CD4-positive, alpha-beta T cell treated with Interleukin-10 for 1 hour (primary cell): ENCODE measurements at places on chromosomes 7 and 10.

DNA sequence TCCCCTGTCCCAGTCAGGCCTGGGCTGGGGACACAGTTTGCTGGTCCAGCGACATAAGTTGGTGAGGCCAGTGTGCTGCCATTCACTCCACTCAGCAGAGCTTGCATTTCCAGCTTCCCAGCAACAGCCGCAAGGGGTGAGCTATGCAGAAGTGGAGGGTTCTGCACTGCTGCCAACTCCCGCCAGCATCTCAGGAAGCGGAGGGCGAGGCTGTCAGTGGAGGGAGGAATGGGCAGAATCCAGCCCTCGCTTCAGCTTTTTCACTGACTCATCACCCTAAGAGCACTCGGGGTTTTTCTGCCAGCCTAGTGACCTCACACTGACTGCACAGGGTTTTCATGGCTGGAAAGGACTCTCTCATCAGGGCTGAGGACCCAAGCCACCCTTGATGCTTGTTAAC, 625.1 kb upstream of the MKI67 start:
- no peak for DNase-seq

- no peak for DNase-seq
These were observed 177.6 kb upstream of the FZD8 start for GRCh38 chr10:35819736-35820135.

DNA sequence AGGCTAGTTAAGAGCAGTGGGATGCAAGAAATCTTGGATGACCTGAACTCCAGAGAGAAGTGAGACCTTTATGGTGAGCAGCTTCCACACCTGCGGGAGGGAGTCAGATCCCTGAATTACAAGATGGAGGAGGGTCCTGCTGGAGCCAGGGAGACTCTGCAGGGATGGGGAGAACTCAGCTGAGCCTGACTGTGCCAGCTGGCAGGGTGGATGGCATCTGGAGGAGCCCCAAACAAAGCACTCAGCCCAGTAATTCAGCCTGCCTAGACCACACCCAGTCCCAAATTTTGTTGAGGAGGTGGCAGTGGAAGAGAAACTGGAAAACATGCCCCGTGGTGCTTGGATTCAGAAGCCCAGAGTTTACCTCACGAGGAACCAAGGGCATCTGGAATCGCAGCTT, 208.2 kb downstream of the WDR11 start:
- no peak for DNase-seq

GRCh38 chr10:132858121-132859081, 72.5 kb upstream of the NKX6-2 start:
- no peak for DNase-seq

DNA sequence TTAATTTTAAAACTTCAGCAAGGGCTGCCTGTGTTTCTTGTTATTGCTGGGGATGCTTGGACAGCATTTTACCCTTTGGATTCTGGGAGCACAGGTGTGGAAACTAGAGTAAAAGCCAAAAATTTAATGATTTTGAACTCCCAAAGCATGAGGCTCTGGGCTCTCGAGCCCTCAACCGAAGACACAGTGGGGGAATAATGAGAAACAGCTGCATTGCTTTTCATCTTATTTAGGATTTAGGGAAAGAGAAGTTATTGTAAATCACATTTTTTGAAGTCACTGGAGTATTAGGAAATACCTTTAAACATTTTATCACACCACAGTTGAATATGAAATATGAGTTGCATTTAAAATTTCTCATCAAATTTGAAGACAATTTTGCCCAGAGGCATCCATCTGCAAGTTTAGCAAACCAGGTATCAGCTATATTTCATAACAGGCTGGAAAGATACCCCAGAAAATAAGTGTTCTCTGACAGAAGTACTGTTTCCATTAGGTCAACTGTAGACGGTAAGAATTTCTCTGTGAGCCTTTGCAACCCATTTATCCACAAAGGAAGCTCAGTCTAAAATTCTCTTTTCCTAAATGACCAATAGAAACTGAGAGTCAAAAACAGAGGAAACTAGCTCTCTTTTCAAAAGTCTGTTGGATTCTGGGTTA, 290.6 kb upstream of the PHYHIPL start:
- DNase-seq, result no peak

DNA sequence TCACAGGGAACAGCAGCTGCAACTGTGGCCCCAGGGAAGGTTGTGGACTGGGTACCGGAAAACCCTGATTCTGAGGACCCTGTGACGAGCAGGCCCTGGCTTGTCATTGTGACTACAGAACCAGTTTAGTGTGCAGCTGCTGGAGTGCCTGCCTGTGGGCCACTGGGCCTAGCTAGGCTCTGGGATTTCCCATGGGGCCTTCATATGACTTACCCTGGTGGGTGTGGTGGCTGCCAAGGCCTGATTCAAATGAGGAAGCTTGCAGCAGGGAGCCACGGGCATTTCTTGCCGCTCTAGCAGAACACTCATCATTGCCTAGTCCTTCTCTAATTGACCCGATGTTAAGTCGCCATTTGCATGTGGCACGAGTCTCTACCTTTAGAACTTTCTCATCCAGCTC, 14.7 kb upstream of the CAMK2G start:
- DNase-seq, result no peak

DNA sequence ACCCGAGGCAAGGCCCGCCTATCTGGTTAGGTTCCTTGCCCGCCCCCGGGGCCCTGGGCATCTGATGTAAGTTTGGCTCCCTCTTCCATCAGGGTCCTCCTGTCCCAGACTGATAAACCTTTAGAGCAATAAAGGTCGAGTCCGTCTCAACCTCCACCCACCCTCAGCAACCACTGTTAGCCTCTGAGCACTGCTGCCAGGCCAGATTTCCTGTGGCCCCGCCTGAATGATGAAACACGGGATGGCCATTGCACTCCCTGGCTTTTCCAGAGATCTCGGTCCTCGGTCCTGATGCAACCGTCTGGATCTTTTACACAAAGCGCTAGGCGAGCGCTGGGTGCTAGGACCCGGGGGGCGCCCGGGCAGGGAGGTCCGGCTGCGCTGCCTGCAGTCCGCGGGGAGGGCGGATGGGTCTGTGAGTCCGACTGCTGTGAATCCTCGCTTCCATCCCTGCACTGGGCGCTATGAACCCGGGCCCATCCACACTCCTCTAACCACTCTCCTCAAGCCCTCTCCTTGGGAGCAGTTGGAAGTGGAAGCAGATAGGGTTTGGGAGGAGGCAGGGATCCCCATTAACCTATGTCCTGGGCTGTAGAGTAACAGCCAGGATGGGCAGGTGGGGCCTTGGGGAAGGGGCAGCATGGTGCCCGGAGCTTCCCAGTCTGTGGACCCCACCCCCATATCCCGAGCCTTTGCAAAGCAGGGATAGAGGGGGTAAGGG, 875 bp upstream of the DDIT4 start:
- DNase-seq, result no peak

DNA sequence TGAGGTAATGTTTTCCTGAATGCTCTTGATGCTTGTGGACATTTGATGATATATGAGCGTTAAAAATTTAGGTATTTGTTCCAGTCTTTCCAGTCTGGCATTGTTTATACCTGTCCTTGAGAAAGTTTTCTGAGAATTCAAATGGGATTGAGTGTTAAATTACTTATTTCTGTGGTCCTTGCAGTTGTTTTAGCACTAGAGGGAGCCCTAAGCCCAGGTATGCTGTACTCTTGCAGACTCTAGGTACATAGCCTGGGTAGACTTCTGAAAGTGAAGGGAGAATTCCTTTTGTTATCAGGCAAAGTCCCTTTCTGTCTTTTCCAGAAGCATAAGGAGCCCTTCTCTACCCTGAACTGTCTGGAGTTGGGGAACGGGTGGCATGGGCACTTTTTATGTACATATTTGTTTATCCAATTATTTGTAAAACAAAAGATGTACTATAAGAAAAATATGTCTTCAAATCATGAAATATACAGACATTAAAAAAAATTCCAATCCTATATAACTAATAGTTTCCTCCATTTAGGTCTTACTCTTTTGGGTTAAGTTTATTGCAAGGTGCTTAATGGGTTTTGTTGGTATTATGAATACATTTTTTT, 262.1 kb downstream of the ATRNL1 start:
- no peak for DNase-seq

DNA sequence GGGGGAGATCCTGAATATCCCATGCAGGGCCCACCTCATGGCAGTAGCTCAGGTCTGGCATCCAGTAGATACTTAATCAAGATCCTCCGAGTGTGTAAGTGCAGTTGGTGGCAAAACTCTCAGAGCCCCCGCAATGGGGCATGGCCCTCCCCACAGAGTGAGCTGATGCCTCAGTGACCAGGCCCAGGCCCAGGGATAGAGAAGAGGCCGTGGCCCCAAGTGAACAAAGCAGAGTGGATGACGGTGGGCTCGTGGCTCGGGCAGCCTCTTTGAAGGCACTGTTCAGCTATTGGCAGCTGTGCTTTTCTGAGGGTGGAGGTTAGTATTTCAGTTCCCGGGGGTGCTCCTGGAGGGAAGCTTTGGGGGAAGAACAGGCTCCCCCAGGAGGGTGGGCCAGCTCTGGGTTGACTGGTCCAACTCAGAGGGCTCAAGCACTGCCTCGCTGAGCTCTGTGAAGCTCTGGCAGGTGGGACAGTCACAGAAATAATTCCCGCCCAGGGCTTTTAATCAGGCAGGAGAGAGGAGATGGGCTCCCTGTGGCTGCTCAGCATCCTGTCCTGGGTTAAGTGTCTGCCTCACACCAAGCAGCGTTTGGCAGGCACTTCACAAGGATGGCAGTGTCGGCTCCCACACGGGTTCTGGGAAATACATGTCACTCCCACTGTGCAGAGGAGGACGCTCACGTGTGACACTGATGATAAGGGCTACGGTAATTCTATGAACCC, 583.6 kb downstream of the TCERG1L start:
- no peak for DNase-seq

DNA sequence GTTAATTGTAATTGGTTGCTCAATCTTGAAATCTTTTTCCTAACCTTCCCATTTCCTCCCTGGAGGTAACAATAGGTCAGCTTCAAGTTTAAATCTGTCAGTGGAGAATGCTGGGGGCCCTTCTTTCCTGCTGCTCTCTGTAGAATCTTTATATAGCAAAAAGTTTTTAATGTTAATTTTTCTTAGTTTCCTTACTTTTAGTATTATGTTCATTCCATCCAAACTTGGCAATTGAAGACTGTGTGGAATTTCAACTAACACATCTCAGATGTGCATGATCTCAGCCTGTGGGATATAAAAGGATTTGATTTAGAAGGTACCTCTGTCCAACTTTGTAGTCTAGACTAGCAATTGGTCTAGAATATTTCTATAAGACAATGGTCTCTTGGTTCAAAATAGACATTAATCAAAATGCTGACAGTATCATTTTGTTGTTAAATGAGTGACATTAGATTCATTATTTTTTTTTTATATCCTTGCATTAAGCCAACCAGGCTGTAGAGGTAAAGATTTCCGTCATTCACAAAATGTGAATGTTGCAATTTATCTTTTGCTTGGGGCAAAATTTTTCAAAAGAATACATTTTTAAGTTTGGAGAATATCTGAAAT, 100.4 kb upstream of the SEMA3A start:
- no peak for DNase-seq

DNA sequence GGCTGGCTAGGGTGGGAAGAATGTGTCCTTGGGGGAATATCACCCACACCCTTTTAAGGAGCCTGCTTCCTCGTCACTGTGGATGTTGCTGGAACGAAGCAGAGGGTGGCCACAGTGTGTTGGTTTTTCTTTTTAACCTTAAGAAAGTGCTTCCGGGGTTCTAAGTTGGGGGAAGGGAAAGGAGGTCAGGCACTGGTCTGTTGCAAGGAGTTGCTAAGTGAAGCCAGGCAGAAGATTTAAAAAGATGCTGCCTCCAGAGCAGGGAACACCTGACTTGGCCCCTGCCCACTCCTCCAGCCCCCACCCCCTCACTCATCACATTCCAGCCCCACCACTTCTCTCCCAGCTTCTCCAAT, 213.1 kb downstream of the EMX2 start:
- DNase-seq, result no peak

- DNase-seq, result no peak
These were observed 3.0 kb downstream of the DOCK1 start for GRCh38 chr10:126908225-126908624.

- DNase-seq, result no peak
These were observed 80.3 kb upstream of the RHOBTB1 start for GRCh38 chr10:61024151-61024855.

DNA sequence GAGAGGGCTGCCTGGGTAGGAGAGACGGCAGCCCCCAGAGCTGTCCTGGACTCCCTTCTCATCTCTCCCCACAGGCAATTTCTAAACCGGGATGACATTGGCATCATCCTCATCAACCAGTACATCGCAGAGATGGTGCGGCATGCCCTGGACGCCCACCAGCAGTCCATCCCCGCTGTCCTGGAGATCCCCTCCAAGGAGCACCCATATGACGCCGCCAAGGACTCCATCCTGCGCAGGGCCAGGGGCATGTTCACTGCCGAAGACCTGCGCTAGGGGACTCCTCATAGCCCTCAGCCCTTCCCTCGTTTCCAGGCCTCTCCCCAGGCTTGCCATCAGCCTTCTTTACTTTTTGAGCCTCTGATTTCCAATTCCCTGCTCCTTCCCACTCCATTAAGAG, 2.6 kb downstream of the ATP6V1F start:
- DNase-seq, result no peak

DNA sequence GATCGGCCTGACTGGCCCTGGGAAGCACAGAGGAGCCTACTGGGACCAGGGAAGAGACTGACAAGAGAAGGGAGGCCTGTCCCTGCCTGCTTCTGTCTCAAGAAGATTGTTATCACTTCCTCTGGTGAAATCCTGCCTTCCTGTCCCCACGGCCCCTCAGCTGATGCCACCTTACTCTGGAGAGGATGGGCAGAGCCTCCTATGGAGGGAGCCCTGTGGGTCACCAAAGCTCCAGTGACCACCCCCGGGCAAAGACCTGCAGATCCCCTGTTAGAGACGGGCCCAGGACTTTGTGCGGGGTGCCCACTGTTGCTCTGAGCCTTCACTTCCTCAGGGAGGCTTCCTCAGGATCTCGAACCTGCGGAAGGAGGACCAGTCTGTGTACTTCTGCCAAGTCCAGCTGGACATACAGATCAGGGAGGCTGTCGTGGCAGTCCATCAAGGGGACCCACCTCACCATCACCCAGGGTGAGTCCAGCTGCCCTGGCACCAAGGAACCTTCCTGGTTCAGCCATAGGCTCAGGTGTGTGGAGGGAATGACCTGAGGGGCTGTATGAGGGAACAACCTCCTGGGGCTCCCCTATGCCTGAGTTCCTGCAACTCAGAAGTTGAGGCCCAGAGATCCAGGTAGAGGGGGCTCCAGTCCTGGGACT, 1.4 kb upstream of the PILRB start:
- no peak for DNase-seq

DNA sequence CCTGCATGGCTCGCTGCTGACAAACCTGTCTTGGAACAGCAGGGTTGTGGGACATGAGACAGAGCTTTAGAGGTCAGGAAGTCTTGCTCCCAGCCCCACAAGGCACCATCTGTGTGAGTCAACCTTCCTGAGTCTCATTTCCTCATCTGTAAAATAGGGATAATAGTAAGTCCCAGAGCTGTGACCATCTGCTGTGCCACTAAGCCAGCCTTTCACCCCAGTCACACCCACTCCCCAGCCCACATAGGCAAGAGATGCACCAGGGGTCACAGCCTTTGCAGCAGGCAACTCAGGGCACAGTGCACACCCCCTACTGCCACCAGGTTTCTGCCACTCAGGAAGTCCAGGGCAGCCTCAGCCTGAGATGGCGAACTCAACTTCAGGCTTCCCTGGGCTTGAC, 29.4 kb upstream of the CDH23 start:
- no peak for DNase-seq
